ENCODE measurements at places on chromosomes 5 and 9.

DNA sequence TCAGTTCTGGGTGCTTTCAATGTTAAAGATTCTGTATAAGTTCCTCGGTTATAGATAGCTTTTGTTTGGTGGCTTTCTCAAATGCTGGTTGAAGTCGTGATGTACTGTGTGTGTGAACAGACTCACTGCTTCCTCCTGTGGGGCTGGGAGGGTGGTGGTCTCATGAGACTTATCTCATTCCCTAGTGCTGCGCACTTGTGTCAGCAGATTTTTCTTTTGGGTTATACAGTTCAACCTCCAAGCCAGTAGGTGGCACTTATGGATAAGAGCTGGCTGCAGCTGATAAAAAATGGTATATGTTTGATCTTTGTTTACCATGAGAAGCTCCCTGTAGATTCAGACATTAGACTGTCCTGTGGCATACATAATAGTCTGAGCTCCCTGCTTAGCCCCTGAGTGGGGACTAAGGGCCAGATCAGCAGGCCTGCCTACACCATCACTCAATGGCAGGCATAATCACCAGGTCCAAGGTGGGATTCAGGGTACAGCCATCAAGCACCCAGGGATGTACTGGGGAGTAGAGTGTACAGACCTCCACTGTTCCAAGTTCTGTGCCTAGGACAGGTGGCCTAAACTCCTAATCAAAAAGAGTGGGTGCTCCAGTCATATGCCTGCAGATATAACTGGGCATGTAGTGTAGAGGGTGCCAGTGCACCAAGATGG lies 174.2 kb downstream of the OXCT1 start:
- no peak for DNase-seq

- peak; percentile 49 for DNase-seq
These were observed 90.9 kb downstream of the THBS4 start for GRCh38 chr5:80125962-80126480.

- DNase-seq = peak; percentile 72
These were observed 39.6 kb upstream of the IDNK start for GRCh38 chr9:83583151-83584014.

GRCh38 chr9:3676766-3677165 lies 151.0 kb upstream of the RFX3 start:
- DNase-seq = no peak

DNA sequence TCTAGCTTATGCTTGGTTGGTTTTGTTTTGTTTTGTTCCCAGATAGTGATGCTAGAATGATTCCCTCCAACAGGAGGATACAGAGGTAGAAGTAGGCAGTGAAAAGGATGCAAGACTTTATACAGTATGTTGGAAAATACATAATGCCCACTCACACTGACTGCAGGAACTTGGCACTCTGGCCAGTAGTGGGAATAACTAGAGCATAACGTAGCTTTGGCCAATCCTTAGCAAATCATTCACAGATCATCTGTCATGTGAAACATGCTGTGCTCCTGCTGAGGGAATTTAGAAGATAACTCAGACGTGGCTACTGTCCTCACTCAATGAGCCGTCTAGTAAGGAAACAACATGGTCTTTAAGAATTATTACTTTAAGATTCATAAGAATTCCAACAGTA lies 13.5 kb downstream of the CFAP90 start:
- DNase-seq = no peak

DNA sequence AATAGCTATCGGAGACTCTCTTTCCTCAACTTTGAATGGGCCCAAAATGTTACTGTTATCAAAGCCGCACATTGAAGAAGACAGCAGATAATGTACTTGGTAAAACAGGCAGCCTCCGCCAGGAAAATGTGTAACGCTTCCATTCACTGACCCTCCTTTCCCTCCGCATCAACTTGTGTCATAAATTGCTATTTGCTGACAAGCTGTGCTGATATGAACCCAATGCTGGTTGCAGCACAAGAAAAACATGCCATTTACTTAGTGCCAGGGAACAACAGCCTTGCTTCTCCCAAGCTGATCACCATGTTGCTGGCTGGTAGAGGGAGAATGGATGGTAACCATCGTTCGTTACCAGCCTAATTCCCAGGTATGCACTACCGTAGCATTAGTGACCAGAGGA lies 162.6 kb upstream of the PPP1R2B start:
- no peak for DNase-seq

DNA sequence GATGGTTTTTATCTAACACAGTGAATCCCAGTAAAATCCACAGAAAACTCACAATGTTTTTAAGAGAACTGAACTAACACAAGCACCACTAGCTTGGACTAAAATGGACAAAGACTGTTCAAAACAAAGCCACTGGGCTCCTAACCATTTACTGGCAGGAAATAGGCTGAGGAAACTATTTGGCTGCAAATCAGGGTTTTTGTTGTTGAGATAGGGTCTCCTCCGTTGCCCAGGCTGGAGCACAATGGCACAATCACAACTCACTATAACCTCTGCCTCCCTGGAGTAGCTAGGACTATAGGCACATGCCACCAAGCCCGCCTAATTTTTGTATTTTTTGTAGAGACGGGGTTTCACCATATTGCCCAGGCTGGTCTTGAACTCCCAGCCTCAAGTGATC lies 99.7 kb downstream of the THBS4 start:
- DNase-seq = no peak

- no peak for DNase-seq
These were observed 61.0 kb downstream of the ARL15 start for GRCh38 chr5:54249210-54250028.

GRCh38 chr9:27292659-27293405 lies 4.1 kb downstream of the EQTN start:
- DNase-seq = no peak

- DNase-seq = no peak
These were observed 15.5 kb upstream of the SMIM23 start for GRCh38 chr5:171770153-171770552.

DNA sequence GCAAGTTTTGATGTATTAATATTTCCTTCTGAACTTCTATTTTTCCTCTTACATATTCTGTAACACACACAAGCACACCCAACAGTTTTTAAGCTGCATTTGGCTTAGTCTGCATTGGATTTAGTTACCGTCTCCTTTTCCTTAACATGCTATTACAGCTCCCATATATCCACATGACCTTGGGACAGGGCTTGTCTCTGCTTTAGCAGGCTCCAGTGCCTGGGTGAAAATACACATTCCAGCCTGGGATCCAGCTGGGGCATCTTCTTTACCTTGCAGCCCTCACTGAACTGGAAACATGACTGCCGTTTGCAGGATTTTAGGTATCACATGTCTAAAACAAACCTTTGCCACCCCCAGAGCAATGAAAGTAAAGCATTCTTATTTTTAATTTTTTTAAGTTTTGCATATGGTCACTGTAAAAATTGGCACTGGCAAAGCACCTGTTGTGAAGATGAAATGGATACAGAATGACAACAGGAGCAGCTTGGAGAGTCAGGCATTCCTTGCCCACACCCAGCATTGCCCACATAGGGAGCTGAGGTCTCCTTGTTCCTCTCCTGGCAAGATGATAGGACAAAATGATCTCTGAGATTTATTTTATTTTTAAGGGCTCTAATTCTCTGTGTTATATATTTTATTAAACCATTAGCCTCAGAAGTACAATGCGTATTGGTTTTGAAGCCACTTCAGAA lies 4.0 kb downstream of the GADD45G start:
- no peak for DNase-seq

DNA sequence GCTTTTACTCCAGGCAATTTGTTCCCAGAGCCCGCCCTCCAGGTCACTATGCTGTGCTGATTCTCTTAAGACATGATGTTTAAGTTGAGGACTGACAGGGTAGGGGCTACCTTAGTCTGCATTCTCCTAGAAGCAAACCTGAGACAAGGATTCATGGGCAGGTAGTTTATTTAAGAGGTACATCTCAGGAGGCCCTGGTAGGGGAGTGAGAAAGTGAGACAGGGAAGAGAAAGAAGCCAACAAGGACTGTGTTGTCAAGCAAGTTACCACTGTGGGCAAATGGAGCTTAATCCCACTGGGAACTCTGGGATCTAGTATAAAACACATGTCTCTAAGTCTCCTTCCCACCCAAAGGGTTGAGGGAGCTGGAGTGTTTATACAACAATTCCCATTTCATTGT lies 43.6 kb upstream of the FSTL4 start:
- no peak for DNase-seq

DNA sequence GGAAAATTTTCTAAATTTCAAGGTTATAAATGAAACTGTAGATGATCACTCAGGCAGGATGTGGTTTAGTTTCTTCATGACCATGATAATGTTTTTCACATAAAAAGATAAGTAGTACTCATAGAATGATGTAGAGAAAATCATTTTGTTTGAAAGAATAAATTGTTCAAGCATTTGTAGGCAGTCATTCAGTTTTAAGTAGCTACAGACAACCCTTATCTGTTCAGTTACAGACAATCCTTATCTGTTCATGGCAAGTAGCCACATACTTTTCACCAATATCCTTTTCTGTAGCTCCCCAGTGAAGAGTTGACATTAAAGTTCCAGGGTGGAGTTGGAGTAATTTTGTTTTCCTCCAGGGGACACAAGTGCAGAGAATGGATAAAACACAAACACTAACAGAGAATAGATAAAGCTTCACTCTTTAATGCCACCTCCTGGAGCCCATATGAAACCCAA lies 278.1 kb upstream of the TNC start:
- no peak for DNase-seq

DNA sequence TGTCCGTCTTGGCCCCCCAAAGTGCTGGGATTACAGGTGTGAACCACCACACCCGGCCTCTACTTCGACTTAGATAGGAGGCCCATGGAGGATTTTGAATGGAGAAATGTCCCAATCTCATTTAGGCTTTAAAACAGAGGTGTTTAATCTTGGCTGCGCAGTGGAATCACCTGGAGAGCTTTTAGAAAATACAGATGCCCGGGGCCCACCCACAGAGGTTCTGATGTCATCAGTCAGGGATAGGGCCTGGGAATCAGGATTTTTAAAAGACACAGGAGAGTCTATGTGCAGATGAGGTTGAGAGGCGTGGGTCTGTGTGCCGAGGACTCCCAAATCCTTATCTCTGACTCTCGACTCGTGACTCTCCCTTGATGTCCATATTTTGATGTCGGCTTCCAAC lies 124.0 kb upstream of the BOD1 start:
- DNase-seq = no peak

DNA sequence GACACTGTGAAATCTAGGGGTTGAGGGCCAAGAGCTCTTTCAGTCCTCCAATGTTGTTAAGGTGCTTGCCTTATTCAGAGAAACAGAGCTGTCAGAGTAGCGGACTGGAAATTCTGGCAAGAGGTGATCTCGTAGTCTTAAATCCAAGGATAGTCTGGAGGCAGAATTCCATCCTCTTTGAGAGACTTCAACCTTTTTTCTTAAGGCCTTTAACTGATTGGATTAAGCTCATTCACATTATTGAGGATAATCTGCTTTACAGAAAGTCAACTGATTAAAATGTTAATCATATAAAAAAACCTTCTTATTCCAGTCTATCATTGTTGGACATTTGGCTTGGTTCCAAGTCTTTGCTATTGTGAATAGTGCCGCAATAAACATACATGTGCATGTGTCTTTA lies 243.1 kb upstream of the COX7C start:
- no peak for DNase-seq

DNA sequence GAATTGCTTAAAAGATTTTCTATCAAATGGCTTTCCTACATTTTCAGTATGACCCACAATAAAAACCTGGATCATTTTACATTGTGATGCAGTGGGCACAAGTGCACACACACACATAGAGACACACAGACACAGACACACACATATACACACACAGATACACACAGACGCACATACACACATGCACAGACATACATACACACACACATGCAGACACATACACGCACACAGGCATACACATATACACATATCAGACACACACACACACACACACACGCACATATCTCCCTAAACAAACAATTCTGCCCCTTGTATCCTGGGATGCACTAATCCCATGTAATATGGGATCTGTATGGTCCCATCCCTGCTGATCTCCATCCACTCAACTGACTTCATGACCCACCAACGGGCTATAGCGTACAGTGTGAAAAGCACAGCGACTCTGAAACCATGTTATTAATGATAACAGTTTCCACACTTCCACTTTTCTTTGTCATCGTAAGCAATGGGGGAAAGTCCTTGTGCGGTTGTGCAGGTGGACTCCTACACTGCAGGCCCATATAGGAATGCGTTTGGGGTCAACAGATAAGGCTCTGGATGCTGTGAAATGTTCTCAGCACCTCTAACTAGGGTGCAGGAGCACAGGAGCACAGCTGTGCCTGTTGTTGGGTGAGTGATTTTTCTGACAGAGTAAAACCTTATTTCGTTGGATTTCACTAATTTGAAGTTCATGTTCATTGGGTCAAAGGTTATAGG lies 52.7 kb downstream of the DAP start:
- DNase-seq = no peak

GRCh38 chr9:123296174-123296573 lies 27.8 kb upstream of the STRBP start:
- no peak for DNase-seq

GRCh38 chr5:26023361-26023760 lies 1015.0 kb downstream of the CDH9 start:
- DNase-seq = no peak

- DNase-seq = no peak
These were observed 40.6 kb upstream of the CPLX2 start for GRCh38 chr5:175830586-175831300.

GRCh38 chr5:78649211-78649695 lies 681 bp upstream of the LHFPL2 start:
- no peak for DNase-seq

- DNase-seq = no peak
These were observed 198.6 kb downstream of the GADD45G start for GRCh38 chr9:89803403-89803802.

DNA sequence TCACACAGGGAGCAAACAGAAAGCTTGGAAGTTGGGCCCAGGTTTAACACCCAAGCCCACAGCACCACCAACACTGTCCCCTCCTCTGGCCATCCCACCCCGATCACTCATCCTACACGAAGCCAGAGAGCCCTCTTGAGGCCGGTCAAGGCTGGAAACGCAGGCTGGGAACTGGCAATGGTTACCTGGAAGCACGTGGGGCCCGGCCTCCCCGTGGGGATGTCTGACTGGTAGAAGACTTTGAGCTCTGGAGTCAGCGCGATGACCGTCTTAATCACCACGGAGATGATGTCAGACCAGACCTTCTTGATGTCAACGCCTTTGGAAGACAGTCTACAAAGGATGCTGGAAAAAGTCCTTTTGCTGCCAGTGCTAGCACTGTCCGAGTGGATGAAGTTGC lies 104.1 kb downstream of the TTLL11 start:
- no peak for DNase-seq

DNA sequence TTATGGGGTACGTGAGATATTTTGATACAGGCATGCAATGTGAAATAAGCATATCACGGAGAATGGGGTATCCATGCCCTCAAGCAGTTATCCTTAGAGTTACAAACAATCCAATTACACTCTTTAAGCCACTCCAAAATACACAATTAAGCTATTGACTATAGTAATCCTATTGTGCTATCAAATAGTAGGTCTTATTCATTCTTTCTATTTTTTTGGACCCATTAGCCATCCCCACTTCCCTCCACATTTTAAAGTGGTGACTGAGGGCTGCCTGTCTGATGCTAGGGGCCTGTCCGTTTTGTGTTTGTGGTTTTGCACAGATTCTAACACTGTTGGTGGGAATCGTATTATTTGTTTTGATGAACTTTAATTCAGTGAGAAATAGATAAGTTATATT lies 129.7 kb upstream of the DHFR start:
- no peak for DNase-seq
